NCI-H226 (cell line): ENCODE measurements at places on chromosomes 2 and 18.

- DNase-seq, result no peak
These were observed 23.4 kb downstream of the SNTG2 start for GRCh38 chr2:974054-974453.

GRCh38 chr2:171347591-171348032 lies 86.2 kb downstream of the METTL8 start:
- peak; percentile 16 for DNase-seq

DNA sequence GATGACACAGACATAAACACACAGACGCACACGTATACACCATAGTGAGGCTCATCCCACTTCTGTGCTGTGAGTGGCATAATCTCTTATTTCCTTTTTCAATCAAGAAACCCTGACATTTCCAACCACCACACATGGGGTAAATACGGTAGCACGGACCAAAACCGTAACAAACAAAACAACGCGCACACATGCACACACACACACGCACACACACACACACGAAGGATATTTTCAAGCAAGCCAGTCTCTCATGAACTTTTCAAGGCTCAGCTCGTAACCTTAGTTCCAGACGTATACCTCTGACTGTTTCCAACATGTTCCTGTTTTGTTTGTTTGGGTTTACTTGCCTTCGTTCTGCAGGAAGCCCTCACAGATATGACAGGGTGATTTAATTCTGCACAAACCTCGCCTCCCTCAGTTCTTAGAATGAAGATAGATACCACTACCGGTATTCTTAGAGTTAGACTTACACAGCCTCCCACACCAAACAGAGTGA lies 119.8 kb downstream of the BCL2 start:
- DNase-seq, result no peak

- no peak for DNase-seq
These were observed 152.8 kb upstream of the ACAA2 start for GRCh38 chr18:49966090-49966489.

DNA sequence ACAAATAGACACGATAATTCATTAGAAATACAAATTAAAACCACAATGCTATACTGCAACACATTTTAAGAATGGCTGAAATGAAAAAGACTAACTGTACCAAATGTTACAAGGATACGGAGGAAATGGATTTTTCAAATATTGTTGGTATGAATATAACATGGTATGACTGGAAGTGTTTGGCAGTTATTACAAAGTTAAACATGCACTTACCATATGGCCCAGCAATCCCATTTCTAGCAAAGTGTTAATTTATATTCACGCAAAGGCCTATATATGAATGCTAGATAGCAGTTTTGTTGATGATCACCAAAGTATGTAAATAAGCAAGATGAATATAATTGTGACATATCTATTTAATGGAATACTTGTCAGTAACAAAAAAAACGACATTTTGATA lies 497.8 kb upstream of the FSIP2 start:
- DNase-seq, result no peak

GRCh38 chr18:24799720-24800119 lies 339.3 kb downstream of the HRH4 start:
- no peak for DNase-seq

DNA sequence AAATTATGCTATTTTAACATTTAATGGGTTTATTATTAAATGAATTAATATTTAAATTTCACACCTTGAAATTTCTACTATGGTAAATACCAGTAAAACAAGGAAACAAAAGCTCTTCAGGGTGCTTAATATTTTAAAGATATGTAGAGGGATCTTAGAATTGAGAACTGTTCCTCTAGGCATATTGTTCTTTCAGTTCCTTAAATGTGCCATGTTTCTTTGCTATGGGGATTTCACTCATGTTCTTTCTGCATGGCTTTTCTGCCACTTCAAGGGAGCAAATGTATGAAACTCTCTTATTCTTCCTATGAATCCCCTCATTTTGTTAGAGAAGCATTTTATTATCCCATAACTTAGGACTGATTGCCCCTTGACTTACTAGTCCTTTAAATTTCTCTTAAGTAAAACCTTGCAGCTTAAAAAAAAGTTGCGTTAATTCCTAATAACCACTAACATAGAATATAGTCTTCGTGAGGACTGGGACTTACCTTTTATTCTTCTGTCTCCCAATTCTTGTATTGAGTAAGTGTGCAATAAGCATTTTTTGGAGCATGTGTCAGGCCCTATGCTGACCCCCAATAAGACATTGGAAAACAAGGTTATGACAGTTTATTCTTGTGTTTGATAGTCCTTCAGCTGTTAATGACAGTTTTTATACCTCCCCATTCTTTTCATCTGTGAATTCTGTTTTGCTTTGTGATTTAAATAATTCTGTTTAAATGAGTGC lies 95.7 kb downstream of the BIRC6 start:
- no peak for DNase-seq
